ENCODE measurements at places on chromosomes 6 and 20. TPM values are rescaled to one million over a fixed set of nuclear protein-coding genes. Genes with fewer than 3 reads are reported as not detected.
A peak's percentile ranks its signal among the peaks of the same experiment; 100 is the strongest.

DNA sequence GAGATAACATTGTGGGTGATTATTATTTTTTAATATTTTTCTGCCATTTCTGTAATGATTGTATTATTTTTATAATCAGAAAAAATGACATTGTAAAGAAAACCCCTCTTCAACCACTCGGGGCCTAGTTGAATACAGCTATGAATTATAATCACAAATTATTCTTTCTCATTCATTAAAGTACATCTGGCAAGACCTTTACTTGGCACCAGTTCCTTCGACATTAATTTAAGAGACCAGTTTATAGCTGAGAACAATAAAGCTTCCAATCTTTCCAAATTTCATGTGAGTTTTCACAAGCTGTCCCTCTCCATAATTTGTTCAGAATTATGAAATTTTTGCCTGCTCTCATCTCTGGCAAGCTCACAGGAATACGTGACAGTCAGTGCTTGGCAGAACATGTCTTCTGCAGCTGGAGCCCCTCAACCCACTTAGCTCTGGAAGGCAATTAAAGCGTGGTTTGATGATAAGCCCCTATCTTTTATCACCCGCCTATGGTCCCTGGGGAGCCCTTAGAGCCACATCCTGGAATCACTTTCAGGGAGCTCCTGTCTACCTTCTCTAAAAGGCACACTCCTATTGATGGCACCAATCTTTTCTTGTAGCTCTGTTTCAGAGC is 237.2 kb upstream of the PRND start:
- no peak for DNase-seq

DNA sequence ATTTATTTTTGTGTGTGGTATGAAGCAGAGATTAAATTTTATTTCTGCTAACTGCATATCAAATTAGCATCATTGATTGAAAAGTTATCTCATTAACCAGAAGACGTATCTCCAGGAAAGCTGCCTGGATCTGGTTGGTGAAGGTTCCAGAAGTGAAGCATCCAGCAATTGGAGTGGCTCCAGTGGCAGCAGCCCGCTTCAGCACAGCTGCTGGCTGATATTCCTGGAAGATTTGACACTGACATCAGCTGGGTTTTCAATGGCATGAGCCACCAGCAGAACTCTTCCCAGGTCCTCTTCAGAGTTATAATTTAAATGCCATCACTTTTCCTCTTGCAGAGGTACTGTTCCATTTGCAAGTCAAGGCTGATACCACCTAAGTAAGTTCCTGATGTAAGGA is 363.5 kb downstream of the BCKDHB start:
- no peak for DNase-seq

DNA sequence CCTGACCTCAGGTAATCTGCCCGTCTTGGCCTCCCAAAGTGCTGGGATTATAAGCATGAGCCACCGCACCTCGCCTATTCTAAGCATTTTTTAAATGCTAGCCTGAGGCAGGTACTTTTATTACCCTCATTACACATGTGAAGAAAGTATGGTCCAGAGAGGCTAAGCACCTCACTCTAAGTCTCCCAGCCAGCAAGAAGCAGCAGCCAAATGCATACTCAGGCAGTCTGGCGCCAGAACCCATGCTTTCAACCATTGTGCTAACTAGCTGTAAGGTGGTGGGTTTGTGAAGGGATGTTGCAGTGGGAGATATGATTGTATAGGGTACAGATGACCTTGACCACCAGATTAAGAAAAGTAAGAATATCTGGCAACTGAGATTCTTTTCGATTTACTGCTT is 26.1 kb upstream of the RIPOR2 start:
- DNase-seq: no peak

DNA sequence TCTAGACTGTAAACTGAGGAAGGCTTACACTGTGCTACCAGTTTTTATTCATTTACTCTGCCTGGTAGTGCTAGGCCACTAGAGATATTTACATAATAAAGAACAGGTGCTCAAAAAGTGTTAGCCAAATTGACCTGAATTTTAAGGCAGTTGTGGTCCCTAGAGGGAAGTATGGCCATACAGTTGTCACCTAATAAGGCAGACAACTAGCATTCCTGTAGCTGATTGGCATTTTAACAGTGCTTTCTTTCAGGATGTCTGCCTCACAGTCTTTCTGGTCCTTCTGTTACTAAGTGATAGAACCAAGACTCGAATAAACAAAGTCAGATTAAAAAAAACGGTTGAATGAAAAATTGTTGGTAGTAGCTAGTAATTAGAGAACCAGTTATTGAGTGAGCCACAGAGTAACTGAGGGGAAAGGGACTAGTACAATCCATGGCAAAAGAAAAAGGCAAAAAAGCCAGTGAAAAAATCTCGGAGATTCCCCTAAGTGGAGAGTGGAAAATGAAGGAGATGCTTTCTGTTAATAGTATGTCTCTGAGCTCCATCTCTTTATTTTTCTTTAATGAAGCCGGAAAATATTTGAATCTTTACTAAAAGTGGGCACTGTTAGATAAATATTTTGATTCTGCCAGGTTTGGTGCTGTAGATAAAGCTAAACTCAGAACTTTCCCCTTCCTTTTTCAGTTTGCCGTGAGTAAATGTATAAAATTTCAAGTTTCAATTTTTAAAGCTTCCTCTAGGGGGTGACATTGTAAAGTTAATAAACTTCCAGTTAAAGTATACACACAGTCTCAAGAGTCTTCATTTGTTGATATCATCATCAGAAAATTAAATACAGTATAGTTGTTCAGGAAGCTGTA is 9.1 kb downstream of the VTA1 start:
- peak; percentile 50 for DNase-seq

GRCh38 chr6:63790334-63790733 is 154.7 kb downstream of the PHF3 start:
- no peak for DNase-seq

DNA sequence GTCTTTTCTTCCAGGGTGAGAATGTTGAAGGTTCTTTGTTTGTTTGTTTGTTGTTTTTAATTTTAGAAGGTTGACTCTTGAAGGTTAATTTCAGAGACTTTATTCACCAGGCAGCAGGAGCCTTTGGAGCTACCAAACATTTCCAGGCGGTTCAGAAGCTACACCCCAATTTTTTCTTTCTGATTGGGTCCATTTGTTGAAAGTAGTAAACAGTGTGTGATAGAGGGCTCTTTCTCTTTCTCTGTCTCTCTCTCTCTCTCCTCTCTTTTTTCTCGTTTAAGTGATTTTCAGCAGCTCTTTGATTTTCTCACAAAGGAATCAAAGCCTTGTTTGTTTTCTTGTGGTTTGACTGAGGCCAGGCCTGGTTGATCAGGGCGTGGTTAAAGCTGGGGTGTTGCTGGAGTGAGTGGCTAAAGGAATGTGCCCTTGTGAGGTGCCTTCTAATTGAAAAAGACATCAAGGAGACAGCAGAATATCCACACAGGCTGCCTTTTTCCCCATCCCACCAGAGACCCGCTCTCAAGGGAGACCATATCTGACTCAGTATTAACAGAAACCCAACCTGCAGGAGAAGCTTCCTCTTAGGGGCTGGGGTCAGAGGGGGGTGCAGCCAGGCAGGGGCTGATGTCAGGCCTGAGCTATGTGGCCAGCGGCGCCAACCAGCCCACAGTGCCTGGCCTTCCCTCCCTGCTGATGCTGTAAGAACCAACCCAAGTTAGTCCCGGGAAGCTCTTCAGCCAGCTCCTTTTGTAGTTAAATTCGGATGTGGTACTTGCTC is 40.4 kb upstream of the NAA20 start:
- peak; percentile 92 for DNase-seq

DNA sequence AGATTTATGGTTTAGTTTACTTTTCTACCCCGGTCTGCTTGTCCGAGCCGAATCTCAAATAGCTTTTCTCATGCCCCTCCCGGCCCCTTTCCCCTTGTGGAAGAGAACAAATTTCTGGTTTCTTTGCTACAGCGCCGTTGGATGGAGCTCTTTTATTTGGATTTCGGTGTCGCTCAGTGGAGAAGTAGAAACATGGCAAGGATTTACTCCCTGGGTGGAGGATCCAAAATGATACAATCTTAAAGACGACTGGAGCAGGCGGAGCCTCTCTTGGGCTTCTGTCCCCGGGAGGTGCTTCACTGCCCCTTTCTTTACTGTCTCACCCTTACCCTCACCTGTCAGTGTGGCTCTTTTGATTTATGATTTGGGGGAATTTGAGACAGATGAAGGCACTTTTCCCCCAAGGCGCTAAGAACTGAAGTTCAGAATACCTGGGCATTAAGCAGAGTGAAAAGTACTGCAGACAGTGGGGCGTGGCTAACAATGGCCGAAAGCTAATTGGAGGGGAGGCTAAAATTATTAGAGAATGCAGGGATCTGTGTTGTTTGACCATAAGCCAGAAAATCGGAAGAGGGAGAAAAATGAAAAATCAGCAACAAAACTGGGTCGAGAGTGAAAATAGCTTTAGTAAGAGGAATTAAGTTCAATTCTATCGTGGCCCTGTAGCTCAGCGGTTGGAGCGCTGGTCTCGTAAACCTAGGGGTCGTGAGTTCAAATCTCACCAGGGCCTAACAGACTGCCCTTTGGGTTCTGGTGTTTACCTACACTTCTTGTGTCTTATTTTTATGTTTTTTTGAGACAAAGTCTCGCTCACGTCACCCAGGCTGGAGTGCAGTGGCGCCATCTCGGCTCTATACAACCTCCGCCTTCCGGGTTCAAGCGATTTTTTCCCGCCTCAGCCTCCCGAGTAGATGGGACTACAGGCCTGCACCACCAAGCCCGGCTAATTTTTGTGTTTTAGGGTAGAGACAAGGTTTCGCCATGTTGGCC is 145.1 kb upstream of the ZNF184 start:
- DNase-seq: peak; percentile 86

DNA sequence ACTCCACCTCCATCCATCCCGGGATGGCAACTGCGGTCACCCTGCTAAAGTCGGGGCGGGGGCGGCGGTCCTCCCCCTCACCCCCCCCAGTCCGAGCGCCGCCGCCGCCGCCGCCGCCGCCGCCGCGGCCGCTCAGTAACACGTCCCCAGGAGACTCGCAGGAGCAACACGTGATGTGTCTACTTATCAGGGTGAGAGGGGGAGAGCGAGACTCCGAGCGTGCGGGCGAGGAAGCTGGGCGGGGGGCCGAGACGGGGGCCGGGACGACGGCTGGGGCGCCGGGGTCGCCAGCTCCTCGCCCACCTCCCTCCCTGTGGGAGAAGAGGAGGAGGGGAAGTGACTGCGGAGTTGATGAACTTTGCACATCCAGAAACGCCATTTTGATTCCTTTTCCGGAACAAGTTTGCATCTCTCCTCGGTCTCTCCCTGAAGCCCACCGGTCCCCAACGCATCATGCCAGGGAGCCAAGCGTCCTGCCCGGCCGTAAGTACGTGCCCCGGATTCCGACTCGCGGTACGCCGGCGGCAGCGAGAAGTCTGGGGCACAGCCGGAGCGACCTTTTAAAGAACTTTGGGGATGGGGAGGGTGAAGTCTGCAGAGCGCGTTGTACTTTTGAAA is at the start of gene RREB1:
Gene RREB1, plus strand, starts transcription at position 384 of the 618 bp plus-strand sequence. CDS start 73,951 bp downstream, outside the sequence.
- DNase-seq: peak; percentile 99

DNA sequence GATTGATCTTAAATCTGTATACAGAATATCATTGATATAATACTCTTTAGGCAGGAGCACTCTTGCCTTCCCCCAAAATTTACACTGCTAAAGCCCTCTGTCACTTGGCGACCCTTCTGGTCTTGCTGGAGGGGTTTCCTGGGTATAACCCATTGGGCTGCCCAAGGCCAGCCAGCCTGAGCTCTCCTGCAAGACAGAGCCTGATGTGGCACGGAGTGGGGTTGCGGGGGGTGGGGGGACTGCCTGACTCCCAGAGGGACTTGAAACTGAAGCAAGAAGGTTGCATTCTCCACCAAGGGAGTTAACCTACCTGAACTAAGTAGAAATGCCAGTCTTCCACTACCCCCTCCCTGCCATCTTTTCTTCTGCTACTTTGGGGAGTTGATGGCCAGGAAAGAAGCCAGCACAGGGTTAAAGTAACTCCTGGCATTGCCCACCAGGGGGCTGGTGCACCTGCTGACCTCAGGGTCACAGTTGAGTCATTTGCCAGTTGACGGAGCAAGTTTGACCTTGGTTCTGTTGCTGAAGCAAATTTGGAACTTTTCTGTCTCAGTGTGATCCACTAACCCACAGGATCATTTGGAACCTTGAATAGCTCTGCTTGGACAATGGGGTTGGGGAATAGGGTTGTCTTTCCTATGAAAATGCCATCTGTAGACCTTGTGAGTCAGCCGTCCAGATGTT is 79.4 kb downstream of the ASXL1 start:
- DNase-seq: peak; percentile 42

DNA sequence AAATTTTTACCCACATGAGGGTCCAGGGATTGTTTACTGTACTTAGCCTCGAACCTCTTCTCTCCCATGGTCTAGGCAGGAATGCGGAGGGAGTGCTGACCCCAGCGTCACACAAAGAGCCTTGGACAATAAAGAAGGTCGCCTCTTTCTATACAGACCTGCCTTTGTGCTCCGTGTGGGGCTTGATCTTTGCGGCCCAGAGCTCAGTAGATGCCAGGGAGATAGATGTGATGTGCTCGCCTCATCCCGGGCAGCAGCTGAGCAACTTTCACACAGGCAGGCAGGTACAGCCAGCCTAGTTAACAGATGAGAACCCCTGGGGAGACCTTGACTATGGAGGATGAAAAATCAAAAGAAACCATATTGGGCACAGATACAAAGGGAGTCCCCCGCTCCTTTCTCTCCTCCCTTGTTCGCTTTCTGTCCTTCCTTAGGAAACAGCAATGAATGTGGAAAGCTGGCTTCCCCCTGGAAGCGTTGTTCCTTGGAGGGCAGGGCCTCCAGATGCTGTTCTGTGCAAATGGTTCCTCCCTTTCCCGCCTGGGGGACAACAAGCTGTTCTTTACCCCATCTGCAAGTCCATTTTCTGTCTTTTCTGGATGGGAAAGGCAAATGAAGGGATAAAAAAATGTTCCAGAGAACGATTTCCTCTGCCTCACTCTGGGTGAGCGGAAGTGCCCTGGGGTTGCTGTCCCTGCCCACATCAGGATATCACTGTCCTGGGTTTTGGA is 128.3 kb downstream of the OLIG3 start:
- DNase-seq: no peak

Gene NMBR
- total RNA-seq: not detected

Gene PEX3
- 22.1 TPM for total RNA-seq

Gene ERVFRD-1
- total RNA-seq: not detected

Gene MAFB
- 12.7 TPM for total RNA-seq

Gene REM1
- total RNA-seq: not detected

Gene KATNA1
- 36.9 TPM for total RNA-seq

All from osteoblast (primary cell).